M059J (cell line): ENCODE measurements at places on chromosomes 12 and 14. TPM values are rescaled to one million over a fixed set of nuclear protein-coding genes. Genes with fewer than 3 reads are reported as not detected.

Gene P2RX2
- total RNA-seq: not detected in 2 replicates

Gene CISTR
- not detected in 2 replicates for total RNA-seq

Gene CEBPE
- total RNA-seq: not detected in 2 replicates

Gene SYCP3
- 0.76 TPM in 1 of 2 replicates, not detected in the other for total RNA-seq

Gene REP15
- total RNA-seq: 1.2 TPM in 1 of 2 replicates, not detected in the other

Gene KRT78
- 0.22 TPM in 1 of 2 replicates, not detected in the other for total RNA-seq

Gene HOXC10
- total RNA-seq: 15.0 and 15.3 TPM in 2 replicates

Gene COA8
- 17.7 and 30.7 TPM in 2 replicates for total RNA-seq
